CD4-positive, alpha-beta memory T cell (primary cell): ENCODE measurements at places on chromosomes 1 and 21. TPM values are rescaled to one million over a fixed set of nuclear protein-coding genes. Genes with fewer than 3 reads are reported as not detected.

Gene TRABD2B
- total RNA-seq, result not detected

DNA sequence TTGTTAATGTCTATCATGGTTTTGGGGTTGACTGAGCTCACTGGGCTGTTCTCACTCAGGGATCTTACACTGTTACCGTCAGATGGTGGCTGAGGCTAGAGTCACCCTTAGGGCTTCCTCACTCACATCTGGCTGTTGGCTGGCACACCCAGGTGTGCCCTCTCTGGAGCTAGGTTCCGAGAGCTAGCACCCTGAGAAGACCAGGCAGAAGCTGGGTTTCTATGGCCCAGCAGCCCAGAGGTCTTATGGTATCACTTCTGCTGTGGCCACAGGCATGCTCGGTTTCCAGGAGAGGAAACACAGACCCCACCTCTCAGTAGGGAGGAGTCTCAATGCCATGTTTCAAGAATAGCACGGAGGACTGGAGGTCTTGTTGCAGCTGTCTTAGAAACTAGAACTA lies 20.7 kb upstream of the KIF1B start:
- H3K4me3 ChIP-seq, result no peak overlapping the region
- H3K4me1 ChIP-seq, result no peaks in the 10 kb centered on the region
- no peak overlapping the region for H3K27ac ChIP-seq
- H3K36me3 ChIP-seq, result no peaks in the 10 kb centered on the region

- H3K27ac ChIP-seq, result no peak overlapping the region
- H3K4me3 ChIP-seq, result no peak overlapping the region
- H3K27me3 ChIP-seq, result no peaks in the 10 kb centered on the region
- no peak for DNase-seq
Observed at GRCh38 chr1:192232817-192233417, 74.7 kb downstream of the RGS18 start.

DNA sequence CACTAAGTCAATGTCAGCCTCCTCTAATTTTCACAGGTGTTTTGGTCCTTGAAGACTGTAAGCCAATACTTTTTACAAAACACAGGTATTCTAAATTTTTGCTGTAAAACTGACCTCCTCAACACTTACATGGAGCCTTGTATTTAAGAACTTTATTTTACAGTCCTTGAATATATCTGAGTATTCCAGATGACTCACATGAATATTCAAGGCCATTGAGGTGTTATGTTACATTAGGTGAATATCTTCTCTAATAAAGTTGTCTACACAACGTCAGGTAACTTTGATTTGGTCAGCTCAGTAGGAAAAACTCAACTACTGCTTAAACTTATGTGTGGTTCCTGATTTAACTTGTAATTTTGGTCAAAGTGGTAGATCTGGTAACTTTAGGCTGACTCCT lies 254.2 kb downstream of the OLFM3 start:
- no peaks in the 10 kb centered on the region for H3K27me3 ChIP-seq
- no peaks in the 10 kb centered on the region for H3K4me1 ChIP-seq
- no peaks in the 10 kb centered on the region for H3K36me3 ChIP-seq
- H3K27ac ChIP-seq, result no peak overlapping the region
- no peak for DNase-seq

Gene ADAMTSL4
- total RNA-seq, result 0.33 TPM

GRCh38 chr1:21552715-21553114 lies 43.5 kb downstream of the ALPL start:
- H3K27ac ChIP-seq, result no peak overlapping the region
- no peak overlapping the region for H3K4me3 ChIP-seq
- DNase-seq, result no peak
- no peaks in the 10 kb centered on the region for H3K27me3 ChIP-seq
- no peaks in the 10 kb centered on the region for H3K36me3 ChIP-seq

Gene MX2
- 98.7 TPM for total RNA-seq

DNA sequence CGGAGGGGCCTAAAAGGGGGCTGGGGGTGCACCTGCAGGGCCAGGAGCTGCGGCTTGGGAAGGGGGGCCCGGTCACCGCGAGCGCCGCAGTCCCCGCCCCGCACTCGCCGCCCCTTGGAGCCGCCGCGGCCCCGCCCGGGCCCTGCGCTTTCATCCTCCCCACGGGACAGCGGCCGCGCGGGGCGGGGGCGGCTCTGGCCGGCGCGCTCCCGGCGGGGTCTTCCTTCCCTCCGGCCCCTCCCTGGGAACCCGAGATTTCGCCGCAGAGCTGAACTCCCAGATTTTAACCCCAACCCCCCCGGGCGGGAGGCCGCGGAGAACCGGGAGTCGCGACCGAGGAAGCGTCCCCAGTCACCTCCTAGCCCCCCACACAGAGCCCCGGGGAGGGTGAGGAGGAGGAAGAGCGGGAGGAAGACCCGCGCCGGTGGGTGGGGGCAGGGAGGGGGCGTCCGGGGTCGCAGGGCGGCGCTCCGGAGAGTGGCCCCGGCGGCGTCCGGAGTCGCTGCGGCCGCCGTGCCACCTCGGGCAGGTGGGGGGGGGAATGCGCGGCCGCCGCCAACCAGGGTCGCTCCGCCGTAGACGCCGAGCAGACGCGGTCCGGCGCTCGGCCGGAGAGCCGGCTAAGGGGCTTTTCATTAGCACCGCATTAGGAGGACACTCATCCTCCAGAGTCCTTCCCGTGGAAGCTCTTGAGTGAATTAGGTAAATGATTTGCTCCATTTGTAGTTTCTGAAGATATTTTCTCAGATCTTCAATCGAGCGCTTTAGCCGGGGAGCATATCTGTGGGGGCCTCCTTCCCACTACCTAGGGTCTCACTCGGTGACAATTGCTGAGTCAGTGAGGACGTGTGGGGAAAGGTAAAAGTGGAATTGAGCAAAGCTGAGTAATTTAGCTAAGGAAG lies 31.6 kb upstream of the NFIA start:
- H3K36me3 ChIP-seq, result no peaks in the 10 kb centered on the region
- H3K4me3 ChIP-seq, result peak overlapping the region; percentile 72
- H3K4me1 ChIP-seq, result peaks cover 37% of the 10 kb centered on the region
- H3K27me3 ChIP-seq, result peaks cover 5% of the 10 kb centered on the region
- peak overlapping the region; percentile 25 for H3K27ac ChIP-seq
- no peak for DNase-seq

- H3K4me1 ChIP-seq, result no peaks in the 10 kb centered on the region
- H3K27ac ChIP-seq, result no peak overlapping the region
- no peak overlapping the region for H3K4me3 ChIP-seq
- no peak for DNase-seq
Observed at GRCh38 chr1:181662606-181663005, 179.3 kb downstream of the CACNA1E start.
